Activated B cell treated with CpG ODN at 0.5 μM for 24 hours (primary cell): ENCODE measurements at places on chromosomes 7 and 10.

DNA sequence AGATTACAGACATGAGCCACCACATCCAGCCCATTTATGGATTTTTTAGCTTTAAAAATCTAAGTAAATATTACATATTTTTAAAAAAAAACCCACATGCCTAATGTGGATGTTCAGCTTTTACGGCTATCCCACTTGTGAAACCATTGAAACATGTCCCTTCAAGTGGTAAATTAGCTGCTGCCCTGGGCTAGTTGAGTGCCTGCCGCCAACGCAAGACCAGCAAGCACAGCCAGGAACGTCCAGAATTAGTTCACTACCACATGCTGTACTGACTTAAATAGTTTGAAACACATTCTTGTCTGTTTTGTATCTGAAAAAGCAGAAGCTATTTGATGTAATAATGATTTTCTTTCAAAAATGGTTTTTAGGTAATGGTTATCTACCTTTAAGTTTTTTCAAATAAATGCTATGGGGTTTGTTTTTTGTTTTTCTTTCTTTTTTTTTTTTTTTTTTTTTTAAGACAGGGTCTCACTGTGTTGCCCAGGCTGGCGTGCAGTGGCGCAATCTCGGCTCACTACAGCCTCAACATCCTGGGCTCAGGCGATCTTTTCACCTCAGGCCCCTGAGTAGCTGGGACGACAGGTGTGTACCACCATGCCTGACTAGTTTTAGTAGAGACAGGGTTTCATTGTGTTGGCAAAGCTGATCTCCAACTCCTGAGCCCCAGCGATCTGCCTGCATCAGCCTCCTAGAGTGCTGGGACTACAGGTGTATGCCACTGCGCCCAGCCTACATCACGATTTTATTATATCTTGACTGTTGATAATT is 57.0 kb downstream of the KLRG2 start:
- DNase-seq, result no peak

- no peak for DNase-seq
These were observed 52.3 kb downstream of the RNF32 start for GRCh38 chr7:156692849-156693248.

DNA sequence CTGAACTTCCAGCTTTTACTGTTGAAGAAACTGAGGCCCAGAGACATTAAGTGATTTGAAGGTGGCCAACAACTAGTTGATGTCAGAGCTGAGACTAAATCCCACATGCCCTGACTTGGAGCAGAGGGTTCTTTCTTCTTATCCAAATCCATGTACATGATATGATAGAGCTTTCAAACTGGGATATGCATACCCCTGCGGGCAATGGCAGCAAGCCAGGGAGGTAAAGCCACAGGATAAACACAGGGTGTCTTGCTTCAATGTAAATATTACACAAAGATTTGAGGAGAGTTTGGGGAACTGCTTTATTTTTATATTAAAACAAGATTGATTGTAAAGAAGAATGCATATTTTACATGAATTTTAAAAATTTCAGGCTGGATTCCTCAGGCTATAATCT is 2.3 kb upstream of the LRRC72 start:
- DNase-seq, result no peak

- no peak for DNase-seq
These were observed 111.6 kb downstream of the MAGI2 start for GRCh38 chr7:79341902-79342301.
